ENCODE measurements at places on chromosomes 2 and 18. TPM values are rescaled to one million over a fixed set of nuclear protein-coding genes. Genes with fewer than 3 reads are reported as not detected.

Gene DCC
- total RNA-seq: 0.83 TPM

Gene SP9
- not detected for total RNA-seq

Gene HDLBP
- total RNA-seq: 281 TPM

Gene SP140L
- total RNA-seq: 4.3 TPM

Gene UGT1A4
- total RNA-seq: not detected

DNA sequence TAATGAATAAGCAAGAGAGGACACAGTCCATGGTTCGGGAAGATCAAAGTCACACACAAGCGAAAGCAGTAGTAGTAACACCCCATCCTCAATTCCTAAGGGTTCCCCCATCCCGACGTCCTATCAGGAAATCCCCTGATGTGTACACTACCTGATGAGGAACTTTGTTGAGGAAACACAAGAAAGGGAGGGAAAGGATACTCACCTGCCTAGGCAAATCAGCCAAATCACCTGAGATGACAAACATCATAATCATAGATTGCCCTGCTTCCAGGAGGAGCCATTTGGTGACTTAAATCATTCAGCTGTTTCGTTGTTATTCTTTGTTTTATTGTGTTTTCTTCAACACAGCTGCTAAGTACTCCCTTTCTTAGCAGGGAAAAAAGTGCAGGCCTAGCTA is 55.5 kb upstream of the SPOPL start:
- H3K4me1 ChIP-seq: no peaks in the 10 kb centered on the region
- H3K27ac ChIP-seq: no peak overlapping the region
- DNase-seq: no peak

GRCh38 chr18:37334631-37335408 is 230.8 kb downstream of the CELF4 start:
- no peak overlapping the region for H3K27ac ChIP-seq
- H3K4me3 ChIP-seq: no peak overlapping the region
- H3K36me3 ChIP-seq: no peaks in the 10 kb centered on the region
- DNase-seq: no peak

DNA sequence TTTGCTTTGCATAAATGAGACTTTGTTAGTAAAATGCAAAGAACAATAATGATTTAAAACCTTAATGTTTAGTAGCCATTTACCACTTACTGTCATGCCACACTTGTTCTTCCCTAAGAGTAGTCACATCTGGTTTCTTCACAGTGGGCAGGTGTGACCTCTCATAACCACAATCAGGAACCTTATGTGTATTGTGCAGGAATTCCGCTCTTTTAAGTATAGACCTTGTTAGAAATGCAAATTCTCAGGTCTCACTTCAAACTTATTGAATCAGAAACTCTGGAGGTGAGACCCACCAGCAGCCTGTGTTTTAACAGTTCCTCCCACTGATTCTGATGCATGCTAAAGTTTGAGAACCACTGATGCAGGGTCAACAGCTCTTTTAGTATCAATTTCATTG is 518.8 kb upstream of the MEX3C start:
- H3K4me1 ChIP-seq: no peaks in the 10 kb centered on the region
- H3K4me3 ChIP-seq: no peak overlapping the region
- H3K27ac ChIP-seq: no peak overlapping the region
- H3K36me3 ChIP-seq: no peaks in the 10 kb centered on the region
- DNase-seq: no peak

DNA sequence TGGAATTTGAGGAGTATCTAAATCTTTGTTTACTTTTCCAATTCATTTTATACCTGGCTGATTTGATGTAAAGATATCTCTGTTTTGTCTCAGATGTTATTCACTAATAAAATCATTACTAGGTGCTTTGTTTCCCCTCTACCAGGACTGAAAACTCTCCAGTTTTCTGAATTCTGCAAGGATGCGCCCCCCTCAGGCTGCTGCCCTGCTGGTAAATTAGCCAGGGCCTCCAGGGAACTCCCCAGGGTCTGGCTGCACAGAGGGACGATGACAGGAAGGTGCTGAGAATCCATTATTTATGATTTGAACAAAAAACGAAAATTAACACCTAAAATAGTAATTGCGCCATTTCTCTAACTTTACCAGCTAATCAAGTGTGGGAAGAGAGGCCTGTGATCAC is 541.2 kb upstream of the POU3F3 start:
- no peak overlapping the region for H3K4me3 ChIP-seq
- H3K27me3 ChIP-seq: no peaks in the 10 kb centered on the region
- no peaks in the 10 kb centered on the region for H3K4me1 ChIP-seq
- no peak overlapping the region for H3K27ac ChIP-seq
- H3K36me3 ChIP-seq: no peaks in the 10 kb centered on the region
- no peak for DNase-seq

DNA sequence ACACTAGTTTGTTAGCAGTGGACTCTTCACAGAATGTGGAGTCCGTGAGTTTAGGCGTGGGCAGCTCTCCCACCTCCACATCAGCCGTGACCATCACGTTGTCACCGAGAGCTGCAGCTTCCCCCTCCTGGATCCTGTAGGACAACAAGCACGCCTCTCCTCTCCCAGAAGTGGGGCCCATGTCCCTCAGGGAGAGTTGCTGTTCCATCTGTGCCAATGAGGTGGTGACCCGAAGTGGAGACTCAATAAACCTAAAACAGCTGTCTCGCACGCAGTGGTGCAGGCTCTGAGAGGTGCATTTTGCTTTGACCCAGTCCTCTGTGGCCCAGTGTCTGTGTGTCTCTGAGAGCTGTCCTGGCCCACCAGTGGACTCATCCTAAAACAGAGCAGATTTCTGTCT is 456.5 kb upstream of the SOX11 start:
- DNase-seq: no peak
- no peaks in the 10 kb centered on the region for H3K36me3 ChIP-seq
- no peaks in the 10 kb centered on the region for H3K27me3 ChIP-seq
- no peak overlapping the region for H3K27ac ChIP-seq

DNA sequence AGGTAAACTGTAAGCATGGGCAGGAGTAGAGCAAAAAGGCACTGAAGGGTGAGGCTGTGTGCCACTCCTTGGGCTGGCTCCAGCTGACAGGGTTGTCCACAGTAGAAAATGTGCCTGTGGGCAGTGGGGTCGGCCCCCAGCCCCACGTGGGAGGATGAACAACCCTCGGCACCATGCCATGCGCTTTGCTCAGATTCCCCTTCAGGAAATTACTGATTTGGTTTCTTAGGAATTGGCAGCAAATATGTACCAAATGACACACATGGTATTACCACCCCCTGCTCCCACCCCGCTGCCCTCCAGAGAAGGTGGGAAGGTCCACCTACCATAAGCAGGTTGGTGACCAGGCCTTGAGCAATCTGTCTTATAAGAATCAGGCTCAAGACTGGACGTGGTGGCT is 13.6 kb downstream of the ADCY3 start:
- no peaks in the 10 kb centered on the region for H3K36me3 ChIP-seq
- H3K4me3 ChIP-seq: no peak overlapping the region
- no peaks in the 10 kb centered on the region for H3K4me1 ChIP-seq
- H3K27ac ChIP-seq: no peak overlapping the region
- DNase-seq: no peak

All from sigmoid colon (tissue), 7 donors.